ENCODE measurements at places on chromosomes 5 and 9. TPM values are rescaled to one million over a fixed set of nuclear protein-coding genes. Genes with fewer than 3 reads are reported as not detected.

- no peak for DNase-seq
These were observed 41.9 kb downstream of the COL15A1 start for GRCh38 chr9:98985596-98985995.

Gene CFAP90
- total RNA-seq = not detected

Gene DNAH5
- total RNA-seq = 12.5 TPM

DNA sequence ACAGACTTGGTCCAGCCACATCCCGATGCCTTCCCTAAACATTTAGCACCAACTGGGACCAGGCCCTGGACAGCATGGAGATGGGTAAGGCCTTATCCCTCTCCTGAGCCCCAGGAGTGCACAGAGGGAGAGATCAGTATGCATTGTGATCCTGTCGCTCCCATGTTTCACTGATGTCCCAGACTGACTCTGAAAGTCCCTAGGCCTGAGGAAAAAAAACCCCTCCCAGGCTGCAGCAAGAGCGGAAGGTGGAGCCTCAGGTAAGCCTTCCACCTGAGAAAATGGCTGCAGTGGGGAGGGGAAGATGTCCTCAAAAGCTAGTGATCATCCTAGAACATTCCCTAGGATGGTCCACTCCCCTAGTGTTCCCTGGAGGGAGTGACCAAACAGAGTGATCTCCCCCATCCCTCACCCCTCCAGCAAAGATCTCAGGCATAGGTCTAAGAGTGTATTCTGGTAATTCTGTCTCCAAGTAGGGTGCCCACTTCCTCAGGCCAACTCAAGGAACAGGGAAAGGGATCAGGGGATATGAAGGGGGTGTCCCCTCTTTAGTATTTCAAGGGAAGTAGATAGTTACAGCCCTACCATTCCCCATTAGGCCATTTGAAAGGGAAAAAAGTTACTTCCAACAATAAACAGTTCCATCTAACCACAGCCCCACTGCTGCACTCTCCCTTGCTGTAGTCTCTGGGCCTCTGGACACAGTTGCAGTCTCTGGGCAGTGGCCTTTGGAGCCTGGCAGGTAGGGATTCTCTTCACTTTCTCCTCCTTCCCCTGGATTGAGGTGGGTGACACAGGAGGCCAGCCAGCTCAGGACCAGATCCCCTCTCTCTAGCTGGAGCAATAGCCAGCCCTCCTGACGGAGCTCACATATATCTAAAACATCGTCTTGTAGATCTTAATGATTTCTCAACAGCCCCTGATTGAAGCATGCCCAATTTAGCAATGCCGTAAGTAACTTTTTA lies 6.8 kb upstream of the CXXC5 start:
- peak; percentile 5 for DNase-seq

Gene EQTN
- total RNA-seq = 2.4 TPM

- DNase-seq = no peak
These were observed 57.9 kb downstream of the PTCD2 start for GRCh38 chr5:72377910-72378638.

- peak; percentile 51 for DNase-seq
These were observed 58.6 kb downstream of the ENC1 start for GRCh38 chr5:74581988-74582365.

DNA sequence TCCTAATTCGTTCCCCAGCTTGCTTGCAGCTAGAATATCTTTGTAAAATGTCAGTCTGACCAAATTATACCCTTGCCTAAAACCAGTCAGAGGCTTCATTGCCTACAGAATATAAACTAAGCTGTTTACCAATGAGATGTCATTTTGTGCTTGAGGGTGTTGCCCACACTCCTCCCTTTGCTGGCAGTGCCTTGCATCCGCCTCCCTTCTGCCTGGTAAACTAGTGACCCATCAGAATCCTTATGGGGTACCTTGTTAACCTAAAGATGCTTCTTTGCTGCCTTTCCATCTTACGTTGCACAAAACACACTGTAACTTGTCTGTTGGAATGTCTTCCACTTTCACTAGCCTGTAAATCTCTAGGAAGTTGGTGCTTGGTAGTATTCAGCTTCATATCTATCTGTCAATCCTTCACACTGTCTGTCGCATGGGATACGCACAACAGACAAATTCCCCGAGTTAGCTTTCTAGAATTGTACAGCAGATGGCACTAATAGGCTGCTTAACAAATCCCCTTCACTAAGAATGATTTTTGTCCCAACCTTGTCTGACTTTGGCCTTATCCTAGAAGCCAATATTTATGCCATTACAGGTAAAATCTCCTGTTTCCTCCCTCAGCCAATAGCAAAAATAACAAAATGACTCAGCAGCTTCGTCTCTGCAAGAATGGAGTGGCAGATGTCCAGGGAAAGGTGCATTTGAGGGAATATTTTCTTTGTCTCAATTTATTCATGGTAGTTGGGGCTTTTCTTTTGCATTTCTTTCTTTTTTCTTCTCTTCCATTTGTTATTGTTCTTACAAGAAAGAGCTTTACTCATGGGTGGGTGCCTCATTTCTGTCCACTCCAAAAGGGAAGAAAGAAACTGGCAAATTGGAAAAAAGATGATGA lies 3.0 kb downstream of the NUDT2 start:
- DNase-seq = no peak

DNA sequence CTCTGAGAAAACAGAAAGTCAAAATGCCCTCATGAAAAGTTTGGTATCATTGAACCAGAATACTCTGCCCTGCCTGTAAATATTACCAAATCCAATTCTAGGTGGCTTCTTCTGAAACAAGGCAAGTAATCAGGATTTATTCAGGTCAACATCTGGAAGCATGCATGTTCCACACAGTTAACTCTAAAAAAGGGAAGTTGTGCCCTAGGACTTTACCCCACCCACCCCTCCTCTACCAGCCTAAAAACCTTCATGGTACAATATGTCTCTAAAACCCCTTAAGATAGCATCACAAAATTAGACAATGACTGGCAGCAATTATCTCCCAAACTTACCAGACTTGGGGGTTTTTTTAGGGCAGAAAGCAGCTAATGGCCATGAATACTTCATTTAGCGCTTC lies 414.8 kb upstream of the SLC30A5 start:
- DNase-seq = no peak

DNA sequence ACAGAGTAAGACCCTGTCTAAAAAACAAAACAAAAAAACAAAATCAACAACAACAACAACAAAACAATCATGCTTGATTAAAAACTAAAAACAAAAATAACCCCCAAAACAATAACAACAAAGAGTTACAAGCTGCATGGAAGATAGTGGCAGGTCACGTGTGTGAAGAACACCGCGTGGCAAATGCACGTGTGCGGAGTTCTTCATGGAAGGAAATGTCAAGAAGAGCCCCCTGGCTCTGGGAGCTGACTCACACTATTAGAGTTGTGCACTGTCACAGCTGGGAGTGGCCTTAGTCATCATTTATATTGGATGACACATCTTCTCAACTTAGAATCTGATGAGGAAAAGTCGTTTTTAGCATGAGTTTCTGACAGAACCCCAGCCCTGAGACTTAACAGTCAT lies 110.5 kb downstream of the JMY start:
- DNase-seq = no peak

DNA sequence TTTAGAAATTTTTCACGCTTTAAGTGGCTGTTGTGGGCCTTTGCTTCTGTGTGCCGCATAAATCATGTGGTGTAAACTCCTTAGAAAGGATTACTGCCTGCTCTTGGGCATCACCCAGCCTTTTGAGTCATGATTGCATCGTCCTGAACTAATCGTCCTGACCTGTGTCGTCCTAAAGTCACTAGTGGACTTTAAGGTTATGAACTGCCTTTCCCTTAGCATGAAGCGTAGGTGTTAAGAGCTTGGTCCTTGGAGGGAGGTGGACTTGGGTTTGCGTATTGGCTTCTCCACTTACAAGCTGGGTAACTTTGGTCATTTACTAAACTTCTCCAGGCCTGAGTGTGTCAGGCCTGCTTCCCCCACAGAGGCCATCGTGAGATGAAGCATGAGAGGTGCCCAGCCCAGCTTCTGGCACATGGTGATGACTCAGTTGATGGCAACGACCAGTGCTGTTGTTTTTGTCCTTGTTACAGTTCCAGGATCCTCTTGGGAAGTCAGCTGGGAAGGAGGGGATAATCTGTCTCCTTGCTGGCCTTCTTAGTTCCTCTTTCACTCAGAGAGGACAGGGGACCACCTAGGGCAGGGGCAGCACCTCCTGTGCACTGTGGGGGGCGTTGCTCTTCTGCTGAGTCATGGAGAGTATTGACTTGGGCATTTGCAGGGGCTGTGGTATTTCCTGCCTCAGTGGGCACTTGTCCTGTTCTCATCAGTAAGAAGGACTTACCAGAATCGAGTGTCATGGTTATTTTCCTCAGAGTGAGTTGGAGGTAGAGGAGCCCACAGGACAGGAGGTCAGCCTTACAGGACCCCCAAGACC lies 54.2 kb upstream of the NCS1 start:
- DNase-seq = no peak

GRCh38 chr9:80426992-80427391 lies 855.2 kb downstream of the TLE4 start:
- DNase-seq = no peak

DNA sequence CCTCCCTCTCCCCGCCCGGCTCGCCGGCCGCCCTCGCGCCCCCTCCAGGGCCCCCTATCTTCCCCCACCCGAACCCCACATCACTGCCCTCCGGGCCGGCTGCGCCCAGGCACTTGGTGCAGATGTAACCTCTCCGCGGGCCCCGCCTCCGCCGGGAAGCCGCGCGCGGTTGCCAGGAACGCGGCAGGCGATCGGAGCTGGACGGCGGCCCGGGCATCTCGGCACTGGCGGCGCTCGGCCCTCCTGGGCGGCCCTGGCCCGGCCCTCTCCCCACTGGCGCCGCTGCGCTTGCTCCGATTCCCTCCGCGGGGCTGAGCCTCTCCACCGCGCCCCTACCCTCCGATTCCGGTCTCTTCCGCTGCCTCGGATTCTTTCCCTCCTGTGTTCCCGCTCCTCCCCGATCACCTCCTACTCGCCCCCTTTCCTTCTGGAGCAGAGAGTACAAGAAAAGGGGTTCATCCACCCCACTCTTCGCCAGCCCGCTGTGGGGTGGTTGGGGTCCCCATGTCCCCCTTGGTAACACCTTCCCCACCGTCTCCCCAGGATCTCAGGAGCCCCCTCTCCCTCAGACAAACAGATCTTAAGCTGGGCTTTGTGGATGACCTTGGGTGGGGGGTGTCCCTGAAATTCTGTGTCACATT lies 70.6 kb downstream of the C9orf50 start:
- DNase-seq = peak; percentile 87

GRCh38 chr9:116789081-116789480 lies 102.0 kb downstream of the TRIM32 start:
- no peak for DNase-seq

GRCh38 chr5:149221326-149221725 lies 50.3 kb upstream of the AFAP1L1 start:
- no peak for DNase-seq

Gene ADCY2
- 0.89 TPM for total RNA-seq

- DNase-seq = peak; percentile 84
These were observed 1.3 kb upstream of the SH3PXD2B start for GRCh38 chr5:172455511-172456061.

DNA sequence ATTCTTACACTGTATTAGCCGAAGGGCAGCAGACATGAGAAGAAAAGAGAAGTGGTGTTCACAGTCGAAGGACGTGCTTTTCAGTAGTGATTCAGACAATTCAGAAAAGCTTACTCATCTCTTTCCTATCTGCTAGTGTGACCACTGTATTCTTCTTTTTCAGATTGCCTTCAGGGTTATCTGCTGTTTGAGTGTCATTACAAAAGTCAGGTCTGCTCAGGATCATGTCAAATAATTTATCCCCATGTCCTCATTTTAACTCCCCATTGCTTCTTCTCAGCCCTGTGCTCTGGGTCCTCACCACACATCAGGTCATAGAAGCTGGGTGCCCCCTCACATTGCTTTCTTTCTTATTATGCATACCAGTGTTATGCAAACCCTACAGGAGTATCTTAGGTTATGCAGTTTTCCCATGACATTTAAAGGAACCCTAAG lies 394.0 kb downstream of the CETN3 start:
- DNase-seq = no peak

- no peak for DNase-seq
These were observed 60.9 kb downstream of the RAI14 start for GRCh38 chr5:34716986-34717385.

Gene OLFML2A
- 91.2 TPM for total RNA-seq

GRCh38 chr5:11385901-11386293 lies 518.3 kb downstream of the CTNND2 start:
- DNase-seq = no peak

GRCh38 chr9:123649909-123650308 lies 280.0 kb downstream of the DENND1A start:
- DNase-seq = no peak

Gene SPATA31C1
- not detected for total RNA-seq

- no peak for DNase-seq
These were observed 597.0 kb downstream of the PTPRD start for GRCh38 chr9:10015755-10016154.

DNA sequence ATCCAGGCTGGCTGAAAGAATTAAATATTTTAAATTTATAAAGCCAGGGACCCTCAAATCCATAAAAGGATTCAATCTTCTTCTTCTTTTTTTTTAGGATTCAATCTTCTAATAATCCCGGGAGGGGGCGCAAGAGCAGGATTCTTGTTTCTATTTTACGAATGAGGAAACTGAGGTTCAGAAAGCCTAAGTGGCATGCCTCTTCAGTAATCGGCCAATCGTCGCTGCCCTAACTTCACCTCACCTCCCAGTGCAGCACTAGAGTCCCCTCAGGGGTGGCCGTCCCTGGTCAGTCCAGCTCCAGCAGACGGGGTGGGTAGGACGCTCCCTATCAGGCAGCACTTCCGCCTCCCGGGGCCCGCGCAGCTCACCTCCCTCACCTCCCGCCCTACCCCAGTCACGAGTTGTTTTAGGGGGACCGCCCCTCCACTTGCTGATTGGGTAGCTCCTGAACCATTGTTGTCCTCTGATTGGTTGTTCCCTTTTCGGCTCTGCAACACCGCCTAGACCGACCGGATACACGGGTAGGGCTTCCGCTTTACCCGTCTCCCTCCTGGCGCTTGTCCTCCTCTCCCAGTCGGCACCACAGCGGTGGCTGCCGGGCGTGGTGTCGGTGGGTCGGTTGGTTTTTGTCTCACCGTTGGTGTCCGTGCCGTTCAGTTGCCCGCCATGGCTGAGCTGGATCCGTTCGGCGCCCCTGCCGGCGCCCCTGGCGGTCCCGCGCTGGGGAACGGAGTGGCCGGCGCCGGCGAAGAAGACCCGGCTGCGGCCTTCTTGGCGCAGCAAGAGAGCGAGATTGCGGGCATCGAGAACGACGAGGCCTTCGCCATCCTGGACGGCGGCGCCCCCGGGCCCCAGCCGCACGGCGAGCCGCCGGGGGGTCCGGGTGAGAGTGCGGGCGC lies at the start of gene CLTA:
Gene CLTA (plus strand): TSS at position 534 of the 902 bp plus-strand sequence. CDS start 136 bp downstream, at position 670.
- peak; percentile 99 for DNase-seq

GRCh38 chr5:150350524-150351344 lies 6.8 kb upstream of the TCOF1 start:
- DNase-seq = peak; percentile 85

Gene LCP2
- 17.4 TPM for total RNA-seq

Gene PLAC8L1
- total RNA-seq = not detected

Data from stomach (tissue), 19 donors.